ENCODE measurements at places on chromosomes 6 and 20. TPM values are rescaled to one million over a fixed set of nuclear protein-coding genes. Genes with fewer than 3 reads are reported as not detected.

Gene BNIP5
- not detected for total RNA-seq

Gene TCF15
- total RNA-seq, result not detected

Gene TRIM40
- not detected for total RNA-seq

Gene ID1
- total RNA-seq, result 209 TPM

Gene TP53RK
- 18.8 TPM for total RNA-seq

Gene TRAPPC3L
- total RNA-seq, result not detected

All from tracheal epithelial cell (primary cell).